Activated T-cell treated with anti-CD3 and anti-CD28 coated beads for 1 hour (primary cell): ENCODE measurements at places on chromosomes 16 and 17.

GRCh38 chr17:15233971-15234370 is 31.2 kb downstream of the PMP22 start:
- DNase-seq: no peak

- no peak for DNase-seq
Measured at GRCh38 chr17:50935221-50935995, 69.3 kb upstream of the TOB1 start.

- no peak for DNase-seq
Measured at GRCh38 chr16:83943516-83944050, 9.5 kb upstream of the OSGIN1 start.

- DNase-seq: no peak
Measured at GRCh38 chr17:49548506-49549310, 27.0 kb upstream of the NXPH3 start.

DNA sequence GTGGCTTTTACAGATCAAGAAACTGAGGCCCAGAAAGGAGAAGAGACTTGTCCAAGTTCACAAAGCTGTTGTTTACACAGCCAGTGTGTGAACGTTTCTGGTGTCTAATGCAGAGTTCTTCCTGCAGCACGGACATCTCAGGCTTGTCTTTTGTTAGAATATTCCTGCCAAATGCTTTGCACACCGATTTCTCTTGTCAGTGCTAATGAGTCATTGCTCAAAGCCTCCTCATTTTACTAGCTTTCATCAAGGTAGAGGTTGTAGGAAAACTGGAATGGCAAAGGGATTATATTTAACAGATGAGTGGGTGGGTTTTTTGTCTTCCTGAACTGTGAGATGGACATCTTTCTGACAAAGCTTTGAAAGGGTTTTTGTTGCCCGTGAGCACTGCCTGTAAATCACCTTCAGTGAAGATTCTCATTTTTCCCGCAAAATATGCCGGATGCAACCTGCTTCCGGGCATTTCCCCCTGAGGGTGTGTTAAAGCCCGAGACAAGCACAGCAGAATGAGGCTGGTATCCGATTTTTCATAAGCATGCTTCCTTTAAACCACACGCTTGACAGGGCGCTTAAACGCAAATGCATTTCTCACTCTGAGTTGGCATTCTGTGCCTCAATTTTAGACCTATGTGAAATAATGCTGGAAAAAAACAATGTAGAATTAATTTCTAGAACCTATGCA is 14.7 kb downstream of the PMM2 start:
- DNase-seq: no peak

DNA sequence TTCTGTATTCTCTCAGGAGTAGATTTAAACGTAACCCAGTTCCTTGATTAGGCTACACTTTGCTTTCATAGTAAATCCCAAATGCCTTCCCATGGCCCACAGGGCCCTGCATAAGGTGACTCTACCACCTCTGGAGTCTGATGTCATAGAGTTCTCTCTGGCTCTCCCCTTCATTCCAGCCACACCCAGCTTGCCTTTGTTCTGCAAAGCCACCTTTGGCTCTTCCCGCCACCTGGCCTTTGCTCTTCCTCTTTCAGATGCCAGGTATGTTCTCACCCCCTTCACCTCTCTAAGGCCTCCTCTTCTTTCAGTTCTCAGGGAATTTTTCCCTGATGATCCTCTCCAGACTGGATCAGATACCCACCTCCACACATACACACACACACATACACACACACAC is 141.3 kb upstream of the HSBP1 start:
- DNase-seq: no peak
